Esophagus squamous epithelium (tissue), 5 donors: ENCODE measurements at places on chromosomes 16 and 17.

DNA sequence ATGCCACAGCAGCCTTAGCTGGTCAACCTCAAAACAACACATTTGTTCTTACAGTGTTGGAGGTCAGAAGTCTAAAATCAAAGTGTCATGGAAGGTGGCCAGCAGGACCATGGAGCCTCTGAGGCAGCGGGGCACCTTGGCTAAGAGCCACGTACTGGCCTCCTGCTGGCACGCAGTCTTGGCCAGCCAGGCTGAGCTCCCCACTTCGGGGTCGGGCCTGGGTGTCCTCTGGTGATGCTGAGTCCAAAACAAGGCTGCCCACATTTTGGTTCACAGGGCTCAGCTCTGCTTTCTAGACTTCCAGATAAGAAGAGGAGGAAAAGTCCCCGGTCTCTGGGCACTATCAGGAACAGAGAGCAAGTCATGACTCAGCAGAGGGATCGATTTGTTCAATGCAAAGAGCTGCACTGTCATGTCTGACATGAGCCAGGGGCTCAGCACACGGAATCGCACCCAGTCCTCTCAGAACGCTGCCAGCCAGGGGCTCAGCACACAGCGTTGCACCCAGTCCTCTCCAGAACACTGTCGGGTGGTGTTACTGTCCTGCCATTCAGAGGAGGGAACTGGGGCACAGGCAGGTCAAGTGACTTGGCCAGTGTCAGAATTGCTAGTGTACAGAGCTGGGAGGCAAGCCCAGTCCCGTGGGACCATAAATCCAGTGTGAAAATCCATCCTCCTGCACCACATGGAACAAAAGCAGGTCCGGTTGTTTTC, 2.5 kb downstream of the LGALS9 start:
- DNase-seq = no peak

- DNase-seq = no peak
Measured at GRCh38 chr16:69217433-69217832, 30.5 kb downstream of the SNTB2 start.

DNA sequence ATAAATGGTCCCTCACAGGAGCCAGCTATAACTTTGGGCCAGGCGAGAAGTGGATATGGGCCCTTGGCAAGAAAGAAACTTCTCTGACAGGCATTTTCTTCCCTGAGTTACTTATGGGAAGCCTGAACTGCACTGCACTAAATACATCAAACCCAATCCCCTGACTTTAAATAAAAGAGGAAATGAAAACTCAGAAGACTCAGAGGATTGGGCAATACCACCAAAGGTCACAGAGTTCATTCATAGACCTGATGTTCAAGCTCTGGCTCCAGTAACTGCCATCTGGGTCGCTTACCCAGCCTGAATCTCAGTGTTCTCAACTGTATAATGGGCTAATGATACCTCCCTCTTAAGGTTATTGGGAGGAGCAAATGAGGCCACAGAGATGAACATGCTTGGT, 815 bp downstream of the KRT35 start:
- DNase-seq = no peak

DNA sequence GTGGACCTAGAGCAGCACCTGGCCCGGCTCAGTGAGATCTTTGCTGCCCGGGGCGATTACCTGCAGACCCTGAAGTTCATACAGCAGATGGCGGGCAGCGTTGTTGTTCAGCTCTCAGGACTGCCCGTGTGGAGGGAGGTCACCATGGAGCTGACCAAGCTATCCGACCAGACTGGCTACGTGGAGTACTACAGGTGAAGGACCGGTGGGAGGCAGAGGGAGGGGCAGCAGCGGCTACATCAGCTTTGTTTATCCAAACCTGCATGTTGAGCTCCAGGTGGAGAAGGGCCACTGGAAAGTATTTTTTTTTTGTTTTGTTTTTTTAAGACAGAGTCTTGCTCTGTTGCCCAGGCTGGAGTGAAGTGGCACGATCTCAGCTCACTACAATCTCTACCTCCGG, 23.9 kb downstream of the TTYH2 start:
- DNase-seq = no peak

DNA sequence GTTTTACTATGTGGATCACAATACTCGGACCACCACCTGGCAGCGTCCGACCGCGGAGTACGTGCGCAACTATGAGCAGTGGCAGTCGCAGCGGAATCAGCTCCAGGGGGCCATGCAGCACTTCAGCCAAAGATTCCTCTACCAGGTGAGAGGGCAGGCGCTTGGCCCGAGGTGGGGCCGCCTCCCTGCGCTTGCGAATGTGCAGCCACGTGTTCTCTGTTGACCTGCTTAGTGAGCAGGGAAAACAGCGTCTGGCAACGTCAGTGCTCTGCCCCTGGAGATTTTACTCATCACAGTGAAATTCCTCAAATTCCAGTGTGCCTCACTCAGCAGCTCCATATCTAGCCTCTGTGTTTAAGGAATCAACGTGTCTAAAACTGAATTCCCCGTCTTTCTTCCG, 33.4 kb upstream of the CLEC18A start:
- DNase-seq = no peak

DNA sequence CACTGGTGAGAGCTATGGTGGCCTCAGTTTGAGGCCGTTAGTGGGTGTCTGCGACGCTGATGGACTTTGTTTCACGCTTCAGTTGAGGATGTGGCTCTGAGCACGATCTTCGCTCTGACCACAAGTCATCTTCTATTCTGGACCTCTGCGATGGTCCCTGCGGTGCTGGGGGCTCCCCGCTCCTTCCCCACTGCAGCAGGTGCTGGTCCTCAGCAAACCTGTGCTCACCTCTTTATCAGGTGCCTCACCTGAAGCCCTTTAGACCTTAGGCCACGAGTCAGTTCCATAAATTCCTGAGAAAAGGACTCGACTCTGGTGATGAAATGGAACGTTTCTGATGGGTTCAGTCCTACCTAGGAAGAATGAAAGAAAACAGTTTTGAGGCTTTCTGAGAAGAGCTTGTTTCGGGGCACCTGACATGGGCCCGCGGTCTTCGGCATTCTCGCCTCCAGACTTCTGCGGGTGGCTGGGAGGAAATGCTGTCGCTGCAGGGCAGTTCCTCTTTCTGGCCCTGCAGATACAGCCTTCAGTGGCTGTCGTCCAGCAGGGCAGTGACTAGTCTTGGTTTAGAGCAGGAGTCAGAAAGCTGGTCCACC, 4.7 kb downstream of the KCTD5 start:
- no peak for DNase-seq

DNA sequence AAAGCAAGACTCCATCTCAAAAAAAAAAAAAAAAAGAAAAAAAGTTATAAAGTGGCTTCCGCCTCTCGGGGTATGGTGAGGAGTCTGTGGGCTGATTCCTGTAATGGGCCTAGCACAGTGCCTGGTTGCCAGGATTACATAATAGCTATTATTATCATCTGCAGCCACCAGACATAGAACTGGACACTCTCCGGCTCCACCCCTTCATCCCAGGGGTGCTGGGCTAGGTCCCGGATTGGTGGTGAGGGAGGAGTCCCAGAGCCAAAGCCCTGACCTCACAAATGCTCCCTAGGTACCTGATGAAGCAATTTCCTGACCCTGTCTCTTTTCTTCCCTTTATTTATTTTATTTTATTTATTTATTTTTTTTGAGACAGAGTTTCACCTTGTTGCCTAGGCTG, 11.6 kb upstream of the ADGRG1 start:
- no peak for DNase-seq

DNA sequence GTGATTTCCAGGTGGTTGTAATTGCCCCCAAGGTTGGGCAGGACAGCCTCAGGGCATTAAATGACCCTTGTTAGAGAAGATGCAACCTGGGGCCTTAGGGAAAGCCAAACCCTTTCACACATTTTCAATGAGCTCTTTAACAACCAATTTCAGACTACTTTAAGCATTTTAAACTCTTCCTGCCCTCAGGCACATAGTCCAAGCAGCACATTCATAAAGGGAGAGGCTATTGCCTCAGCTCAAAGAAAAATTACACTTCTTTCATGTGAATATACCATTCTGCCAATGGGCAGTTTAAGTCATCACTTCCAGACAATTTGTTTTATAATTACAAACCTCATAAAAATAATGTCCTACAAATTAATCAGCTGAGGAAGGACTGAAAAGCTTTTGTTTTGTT, 544.5 kb downstream of the NPIPA7 start:
- no peak for DNase-seq

DNA sequence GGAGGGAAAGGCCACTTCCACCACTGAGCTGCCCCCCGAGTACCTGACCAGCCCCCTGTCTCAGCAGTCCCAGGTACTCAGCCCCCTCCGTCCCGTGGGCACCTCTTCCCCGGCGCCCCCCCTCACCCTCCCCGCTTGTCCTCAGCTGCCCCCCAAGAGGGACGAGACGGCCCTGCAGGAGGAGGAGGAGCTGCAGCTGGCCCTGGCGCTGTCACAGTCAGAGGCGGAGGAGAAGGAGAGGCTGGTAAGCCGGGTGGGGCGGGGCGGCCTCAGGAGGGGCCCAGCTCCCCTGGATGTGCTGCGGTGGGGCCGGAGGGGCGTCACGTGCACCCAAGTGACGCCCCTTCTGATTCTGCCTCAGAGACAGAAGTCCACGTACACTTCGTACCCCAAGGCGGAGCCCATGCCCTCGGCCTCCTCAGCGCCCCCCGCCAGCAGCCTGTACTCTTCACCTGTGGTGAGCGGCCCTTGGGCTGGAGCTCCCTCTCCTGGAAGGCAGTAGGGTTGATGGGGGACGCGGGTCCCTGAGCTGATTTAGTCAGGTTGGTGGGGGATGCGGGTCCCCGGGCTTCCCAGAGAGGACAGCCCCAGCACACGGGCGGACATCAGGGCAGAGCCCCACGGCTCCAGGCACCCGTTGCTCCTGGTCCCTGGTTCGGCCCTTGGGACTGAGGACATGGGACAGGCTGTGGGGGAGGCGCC, 9.5 kb upstream of the MRPL12 start:
- DNase-seq = no peak

- DNase-seq = no peak
Measured at GRCh38 chr17:52181782-52182181, 23.3 kb upstream of the CA10 start.

- DNase-seq = no peak
Measured at GRCh38 chr17:66727634-66728570, 107.0 kb upstream of the CACNG5 start.

- DNase-seq = no peak
Measured at GRCh38 chr16:27241658-27242057, 26.9 kb downstream of the NSMCE1 start.

DNA sequence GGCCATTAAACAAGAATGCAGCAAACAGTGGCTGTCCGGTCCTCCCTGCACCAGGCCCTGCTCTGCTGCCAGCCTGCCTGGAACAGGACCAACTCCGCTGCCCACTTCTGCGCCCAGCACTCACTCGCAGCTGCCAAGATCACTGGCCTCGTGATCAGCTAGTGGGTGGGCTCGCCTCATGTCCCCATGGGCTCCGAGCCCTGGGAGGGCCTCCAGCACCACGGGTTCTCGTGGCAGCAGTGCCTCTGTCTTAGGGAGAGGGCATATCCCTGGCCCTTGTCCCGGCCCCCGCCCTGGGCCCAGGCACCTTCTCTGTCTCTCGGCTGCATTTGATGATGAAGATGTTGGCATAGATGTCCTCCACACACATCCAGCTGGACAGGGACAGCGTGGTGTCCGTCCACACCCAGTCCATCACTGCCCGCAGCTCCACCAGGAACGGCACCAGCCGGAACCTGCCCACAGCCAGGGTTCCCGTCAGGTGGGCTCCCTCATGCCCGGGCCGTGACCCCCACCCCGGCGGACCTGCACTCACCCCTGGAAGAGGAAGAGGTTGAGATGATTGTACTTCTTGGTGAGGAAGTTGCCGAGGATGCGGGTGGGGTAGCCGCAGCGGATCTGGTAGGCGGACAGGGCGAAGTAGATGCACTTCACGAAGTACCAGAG, 13.1 kb downstream of the CTU2 start:
- no peak for DNase-seq

DNA sequence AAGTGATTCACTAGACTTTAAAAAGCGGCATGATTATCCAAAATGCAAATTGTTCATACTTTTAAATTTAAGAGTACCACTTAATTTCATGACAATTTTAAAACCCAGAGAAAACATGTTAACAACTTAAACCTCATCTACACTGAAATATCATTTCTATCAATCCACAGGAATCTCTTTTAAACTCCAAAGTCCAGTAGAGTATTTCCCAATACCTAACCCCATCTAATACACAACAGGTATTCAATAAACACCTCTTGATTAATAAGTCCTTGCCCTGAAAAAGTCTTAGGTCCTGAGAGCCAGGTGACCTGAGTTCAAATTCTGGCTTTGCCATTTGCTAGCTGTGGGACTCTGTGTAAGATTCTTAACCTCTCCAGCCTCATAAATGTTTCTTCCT, 14.7 kb downstream of the CEP20 start:
- DNase-seq = no peak

- no peak for DNase-seq
Measured at GRCh38 chr17:81517339-81518112, 4.9 kb upstream of the ACTG1 start.

- DNase-seq = no peak
Measured at GRCh38 chr17:20611309-20611708, 31.8 kb downstream of the CDRT15L2 start.

DNA sequence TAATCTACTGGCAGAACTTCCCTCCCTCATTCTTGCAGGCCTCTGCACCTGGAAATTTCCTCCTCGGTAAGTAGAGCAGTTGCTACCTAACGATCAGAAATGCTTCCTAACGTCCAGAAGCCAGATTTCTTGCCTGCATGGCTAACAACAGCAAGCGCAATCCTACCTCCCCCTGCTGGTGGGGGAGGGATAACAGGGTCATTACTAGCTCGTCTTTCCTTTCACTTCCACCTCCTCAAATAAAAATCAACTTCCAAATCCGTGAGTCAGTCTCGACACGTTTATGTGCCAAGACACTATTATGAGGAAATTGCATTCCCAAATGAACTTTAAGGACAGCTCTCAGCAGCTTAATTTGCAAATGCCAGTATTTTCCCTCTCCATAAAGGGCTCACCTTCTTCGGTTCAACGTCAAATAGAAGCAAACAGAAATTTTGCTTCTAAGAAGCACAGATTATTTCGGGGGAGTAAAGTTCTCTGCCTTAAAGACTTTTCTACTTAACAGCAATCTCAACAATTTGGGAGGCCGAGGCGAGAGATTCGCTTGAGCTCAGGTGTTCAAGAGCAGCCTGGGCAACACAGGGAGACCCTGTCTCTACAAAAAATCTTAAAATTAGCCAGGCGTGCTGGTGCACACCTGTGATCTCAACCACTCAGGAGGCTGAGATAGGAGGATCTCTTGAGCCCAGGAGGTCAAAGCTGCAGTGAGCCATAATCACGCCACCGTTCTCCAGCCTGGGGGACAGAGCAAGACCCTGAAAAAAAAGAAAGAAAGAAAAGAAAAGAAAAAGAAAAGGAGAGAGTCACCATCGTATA, 188.6 kb upstream of the PSMD7 start:
- DNase-seq = no peak

- DNase-seq = no peak
Measured at GRCh38 chr16:13421726-13422125, 498.2 kb upstream of the ERCC4 start.

- DNase-seq = no peak
Measured at GRCh38 chr16:19354371-19354770, 63.3 kb upstream of the TMC5 start.

GRCh38 chr16:74101379-74102137, 195.1 kb upstream of the PSMD7 start:
- no peak for DNase-seq
